Left ventricle myocardium inferior (tissue), 1 donor: ENCODE measurements at places on chromosomes 11 and 22. TPM values are rescaled to one million over a fixed set of nuclear protein-coding genes. Genes with fewer than 3 reads are reported as not detected.
A peak's percentile ranks its signal among the peaks of the same experiment; 100 is the strongest.

DNA sequence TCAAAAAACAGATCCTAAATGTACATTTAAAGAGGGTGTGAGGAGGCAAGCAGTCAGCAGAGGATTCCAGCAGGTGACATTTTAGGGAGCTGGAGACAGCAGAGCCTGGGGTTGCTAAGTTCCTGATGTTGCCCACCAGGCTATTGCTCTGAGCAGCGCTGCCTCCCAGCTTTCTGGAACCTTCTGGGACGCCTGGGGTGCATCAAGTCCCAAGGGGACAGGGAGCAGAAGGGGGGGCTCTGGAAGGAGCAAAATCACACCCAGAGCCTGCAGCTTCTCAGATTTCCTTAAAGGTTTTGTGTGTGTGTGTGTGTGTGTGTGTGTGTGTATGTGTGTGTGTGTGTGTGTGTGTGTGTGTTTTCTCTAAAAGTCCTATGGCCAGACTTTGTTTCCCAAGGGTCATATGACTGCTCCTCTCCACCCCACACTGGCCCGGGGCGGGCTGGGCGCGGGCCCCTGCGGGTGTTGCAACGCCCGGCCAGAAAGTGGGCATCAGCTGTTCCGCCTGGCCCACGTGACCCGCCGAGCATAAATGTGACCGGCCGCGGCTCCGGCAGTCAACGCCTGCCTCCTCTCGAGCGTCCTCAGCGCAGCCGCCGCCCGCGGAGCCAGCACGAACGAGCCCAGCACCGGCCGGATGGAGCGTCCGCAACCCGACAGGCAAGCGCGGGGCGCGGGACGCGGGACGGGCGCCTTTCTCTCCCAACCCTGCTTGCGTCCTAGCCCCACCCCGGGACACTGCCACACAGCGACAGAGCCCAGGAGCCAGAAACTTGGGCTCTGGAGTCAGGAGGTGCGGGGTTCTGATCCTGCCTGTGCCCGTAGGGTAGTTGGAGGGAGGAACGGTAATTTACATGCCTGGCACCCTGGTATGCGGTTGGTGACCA is at the start of gene HMOX1:
Gene HMOX1 (plus strand): TSS at position 560 of the 887 bp plus-strand sequence. CDS start 78 bp downstream, at position 638.
- DNase-seq = peak; percentile 92

GRCh38 chr11:79108851-79109250 is 332.0 kb downstream of the TENM4 start:
- no peak for DNase-seq

DNA sequence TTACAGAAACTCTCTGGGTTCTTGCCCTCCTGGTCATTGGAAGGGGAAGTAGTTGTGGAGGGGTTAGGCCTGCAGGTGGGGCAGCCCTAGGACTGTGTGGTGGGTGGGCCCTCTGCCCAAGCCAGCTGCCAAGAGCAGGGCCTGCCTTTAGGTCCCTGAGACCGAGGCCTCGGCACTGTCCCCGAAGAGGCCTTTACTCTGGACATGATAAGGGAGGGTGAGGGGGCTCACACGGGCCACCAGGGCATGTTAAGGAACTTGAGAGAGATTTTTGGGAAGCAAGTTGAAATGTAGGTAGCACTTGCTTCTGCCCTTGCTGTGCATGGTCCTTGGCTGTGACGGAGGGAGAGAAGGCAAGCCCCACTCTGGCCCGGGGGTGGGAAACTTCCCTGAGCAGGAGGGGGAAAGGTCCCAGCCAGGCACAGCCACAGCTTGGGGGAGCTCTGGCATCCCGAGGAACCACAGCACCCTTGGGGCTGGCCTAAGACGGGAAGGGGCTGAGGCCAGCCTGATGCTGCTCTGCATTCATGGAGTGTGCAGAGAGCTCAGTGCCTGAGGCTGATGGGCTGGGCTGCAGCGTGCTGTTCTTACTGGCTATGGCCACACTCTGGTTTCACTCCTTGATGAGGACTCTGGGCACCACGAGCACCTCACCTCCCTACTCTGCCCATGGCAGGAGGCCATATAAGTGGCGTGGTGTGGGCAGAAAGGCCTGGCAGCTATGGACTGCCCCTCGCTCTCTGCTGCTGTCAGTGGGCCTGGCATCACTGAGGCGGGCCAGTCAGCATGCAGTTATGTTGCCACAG is 7.8 kb upstream of the RANBP1 start:
- peak; percentile 10 for DNase-seq

DNA sequence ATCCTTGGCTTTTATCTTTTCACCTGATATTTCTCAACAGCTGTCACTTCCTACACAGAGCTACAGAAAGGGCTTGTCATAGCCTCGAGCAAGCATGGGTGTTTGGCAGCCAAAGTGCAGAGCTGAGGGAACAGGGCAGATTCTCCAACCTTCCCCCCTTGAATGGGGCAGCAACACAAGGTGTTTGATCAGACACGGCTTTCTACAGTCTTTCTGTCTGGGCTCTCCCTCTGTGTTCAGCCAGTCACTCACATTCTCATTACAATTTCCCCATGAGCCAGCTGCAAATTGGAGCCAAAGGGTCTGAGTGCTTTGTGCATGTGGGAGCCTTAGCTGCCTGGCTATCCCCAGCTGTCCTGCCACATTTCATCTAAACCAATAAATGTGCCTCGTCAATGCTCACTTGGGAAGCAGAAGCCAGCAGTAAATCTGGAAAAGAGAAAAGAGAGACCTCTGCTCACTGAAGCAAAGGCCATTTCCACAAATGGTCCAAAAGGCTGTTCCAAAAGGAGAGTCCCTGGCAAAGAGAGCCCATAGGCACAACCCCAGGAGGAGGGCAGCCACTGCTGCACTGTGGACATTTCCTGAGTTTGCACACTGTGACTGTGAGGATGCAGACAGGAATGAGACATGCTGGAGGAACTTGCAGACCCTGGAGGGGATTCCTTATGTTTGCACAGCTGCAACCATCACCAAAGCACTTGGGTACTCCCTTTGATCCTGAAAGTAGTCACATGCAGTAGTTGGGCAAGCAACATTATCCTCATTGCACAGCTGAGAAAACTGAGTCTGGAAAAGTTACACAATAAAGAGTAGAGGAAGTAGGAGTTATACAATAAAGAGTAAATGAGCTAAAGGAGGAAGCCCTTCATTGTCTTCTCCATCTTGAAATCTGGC is 186.8 kb downstream of the FAM181B start:
- DNase-seq = no peak

Gene OR5A2
- not detected for total RNA-seq

GRCh38 chr11:76663486-76663810 is 7.1 kb downstream of the LRRC32 start:
- no peak for DNase-seq

DNA sequence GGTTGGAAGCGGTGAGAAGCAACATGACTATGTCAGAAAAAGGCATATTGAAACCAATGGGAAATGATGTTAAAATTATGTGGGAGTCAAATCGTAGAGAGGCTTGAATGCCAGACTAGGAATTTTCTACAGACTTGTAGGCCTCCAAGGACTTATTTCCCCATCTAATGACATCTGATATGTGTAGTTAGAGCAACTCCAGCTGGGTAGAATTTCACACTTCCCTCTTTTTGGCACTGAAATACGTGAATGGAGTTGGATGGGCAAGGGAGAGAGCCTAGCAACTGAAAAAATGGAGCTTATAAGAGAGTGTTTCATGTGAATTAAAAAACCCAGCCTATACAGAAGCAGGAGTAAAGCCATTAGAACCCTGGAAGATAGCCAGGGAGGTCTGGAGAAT is 304.2 kb downstream of the INSC start:
- no peak for DNase-seq

DNA sequence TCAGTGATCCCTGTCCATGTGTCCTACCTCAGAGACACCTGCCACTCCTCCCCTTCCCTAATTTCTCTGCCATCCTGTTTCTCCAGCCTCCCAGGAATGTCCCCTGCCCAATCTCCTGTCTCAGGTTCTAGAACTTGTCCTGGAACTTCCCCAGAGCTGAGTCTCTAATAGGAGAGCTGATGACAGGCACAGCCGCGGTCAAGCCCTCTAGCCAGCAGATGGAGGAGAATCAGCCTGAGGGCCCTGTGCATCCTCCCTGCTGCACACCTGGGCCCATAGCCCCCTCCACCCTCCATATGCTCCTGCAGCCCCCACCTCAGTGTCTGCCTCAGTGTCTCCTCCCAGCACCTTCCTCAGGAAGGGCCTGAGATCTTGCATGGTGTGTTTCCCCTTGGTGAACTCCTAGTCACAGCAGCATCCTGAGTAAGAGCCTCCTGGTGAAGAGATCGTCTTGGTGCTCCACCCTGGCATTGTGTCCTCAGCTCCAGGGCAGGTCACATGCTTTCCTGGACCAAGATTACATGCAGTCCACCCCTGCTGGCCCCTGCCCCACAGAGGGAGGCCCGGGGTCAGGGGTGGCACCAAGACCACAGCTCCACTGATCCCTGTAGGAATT is 43.9 kb upstream of the VPREB1 start:
- no peak for DNase-seq

DNA sequence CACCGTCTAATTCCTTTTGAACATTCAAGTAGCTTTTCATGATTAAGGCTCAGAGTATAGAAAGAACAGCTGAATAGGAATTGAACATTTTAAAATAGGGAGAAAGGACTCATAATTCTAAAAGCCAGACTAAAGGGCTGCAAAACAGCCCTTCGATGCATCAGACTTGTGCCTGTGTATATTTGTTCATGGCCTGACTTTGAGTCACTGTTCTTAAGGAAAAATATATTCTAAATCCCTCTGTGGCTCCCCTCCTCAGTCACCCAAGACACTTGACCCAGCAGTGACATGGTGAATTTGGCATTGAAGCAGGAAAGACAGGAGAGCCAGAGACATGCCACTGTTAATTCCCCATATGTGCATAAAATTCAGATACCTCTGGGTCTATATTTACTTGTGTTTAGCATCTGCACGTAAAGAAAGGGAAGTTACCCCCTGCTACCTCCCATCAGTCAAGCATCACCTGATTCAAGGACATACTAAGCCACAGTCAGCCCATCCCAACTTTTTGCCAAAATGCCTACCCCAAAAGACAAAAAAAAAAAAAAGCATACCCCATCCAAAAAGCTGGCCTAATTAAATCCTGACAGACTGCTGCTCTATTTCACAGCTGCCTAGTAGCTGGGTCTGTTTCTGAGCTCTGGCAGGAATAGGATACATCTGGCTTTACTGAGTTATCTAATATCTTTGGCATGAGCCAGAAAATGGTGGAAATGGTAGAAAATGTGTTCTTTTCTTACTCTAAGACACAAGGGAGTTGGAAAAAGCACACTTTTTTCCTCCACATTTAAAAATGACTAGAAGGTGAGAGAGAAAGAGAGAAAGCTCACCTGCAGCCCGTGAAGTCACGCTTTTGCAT is 93.5 kb downstream of the COMMD9 start:
- no peak for DNase-seq

- DNase-seq = no peak
These were observed 5.0 kb upstream of the DGKZ start for GRCh38 chr11:46342239-46342638.

DNA sequence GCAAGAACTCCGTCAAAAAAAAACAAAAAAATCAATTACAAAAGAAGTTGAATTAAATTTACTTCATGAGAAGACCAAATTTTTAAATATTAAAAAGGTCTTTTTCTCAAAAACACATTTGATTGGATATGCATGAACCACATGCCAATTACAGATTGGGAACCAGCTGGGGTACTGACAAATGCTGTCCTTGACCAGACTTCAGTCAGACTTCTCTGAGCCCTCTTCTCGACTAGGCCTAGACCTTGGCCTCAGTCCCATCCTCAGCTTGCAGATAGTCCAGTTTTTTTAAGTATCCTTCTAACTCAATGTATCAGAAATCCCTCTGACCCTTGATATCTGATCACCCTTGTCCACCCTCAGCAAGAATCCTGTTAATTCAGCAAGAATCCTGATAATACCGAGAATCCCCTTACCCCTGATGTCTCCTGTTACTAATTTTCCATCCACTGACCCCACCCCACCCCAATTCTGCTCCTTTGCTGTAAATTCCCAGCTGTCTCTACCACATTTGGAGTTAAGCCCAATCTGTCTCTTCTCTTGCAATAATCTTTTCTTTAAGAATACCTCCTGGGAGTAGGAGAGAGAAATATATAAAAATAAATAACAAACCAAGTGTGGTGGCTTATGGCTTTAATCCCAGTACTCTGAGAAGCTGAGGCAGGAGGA is 30.9 kb downstream of the OR4D9 start:
- DNase-seq = no peak

DNA sequence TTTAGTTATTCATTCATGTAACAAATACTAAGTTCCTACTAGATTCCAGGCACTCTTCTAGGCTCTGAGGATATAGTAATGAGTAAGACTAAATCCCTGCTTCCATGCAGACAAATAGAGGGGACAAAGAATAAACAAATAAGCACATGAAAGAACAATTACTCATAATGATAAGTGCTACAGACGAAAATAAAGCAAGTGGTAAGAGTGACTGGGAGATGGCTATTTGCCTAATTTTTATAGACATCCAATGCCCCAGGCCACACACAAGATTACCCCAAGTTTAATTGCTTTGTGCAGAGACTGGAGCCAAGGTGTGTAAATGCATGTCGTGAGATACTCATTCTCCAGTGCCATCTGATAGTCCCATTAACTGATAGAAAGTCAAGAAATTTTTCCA is 62.6 kb downstream of the DCUN1D5 start:
- no peak for DNase-seq

GRCh38 chr22:26444777-26445176 is 15.7 kb downstream of the ASPHD2 start:
- DNase-seq = no peak

Gene KREMEN1
- total RNA-seq = 102 TPM

GRCh38 chr11:41457216-41458014 is 2.0 kb downstream of the LRRC4C start:
- no peak for DNase-seq

Gene CHRM1
- total RNA-seq = not detected

DNA sequence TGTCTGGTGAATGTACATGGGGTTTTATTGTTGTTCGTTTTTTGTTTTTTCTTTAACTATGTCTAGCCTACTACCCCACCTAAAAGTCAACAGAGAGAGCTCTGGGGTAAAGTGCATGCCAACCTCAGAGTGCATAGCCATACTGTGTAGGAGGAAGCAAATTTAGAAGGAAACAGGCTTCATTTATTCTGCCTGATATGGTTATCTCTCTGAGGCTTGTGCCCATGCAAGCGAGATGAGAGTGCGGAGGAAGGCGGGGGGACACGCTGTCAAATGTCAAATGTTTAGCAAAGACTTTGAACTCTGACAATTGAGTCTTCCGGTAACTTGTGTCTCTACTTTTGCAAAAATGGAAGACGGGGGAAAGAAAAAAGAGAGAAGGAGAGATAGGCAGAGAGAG is 295.5 kb downstream of the ETS1 start:
- DNase-seq = no peak

DNA sequence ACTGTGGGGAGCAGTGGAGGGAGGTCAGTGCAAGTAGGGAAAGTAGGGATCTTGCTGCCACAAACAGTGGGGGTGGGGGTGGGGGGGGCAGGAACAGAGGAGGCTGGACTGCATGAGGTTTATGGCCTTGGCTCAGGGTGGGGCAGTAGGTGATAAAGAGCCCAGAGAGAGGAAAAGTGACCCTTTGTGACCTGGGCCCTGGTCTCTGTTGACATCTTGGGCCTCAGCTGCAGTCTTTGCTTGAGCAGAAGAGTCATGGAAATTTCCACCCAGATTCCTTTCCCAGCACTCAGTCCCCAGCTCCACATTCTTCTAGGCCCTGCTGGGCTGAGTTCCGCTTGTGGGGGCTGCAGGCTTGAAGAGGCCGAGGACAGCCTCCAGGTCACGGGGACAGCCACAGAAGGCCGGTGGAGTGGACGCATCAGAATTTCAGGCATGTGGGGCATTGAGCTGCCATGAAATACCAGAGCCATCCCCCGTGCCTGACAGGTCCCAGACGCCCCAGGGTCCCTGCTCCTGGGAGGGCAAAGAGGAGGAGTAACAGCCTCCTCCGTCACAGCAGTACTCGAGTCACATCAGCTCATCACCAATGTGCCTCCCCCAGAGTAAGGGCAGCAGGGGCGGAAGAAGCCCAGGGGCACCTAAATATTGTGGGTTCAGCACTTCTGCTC is 9.7 kb upstream of the MALAT1 start:
- DNase-seq = peak; percentile 73

Gene KCTD14
- total RNA-seq = 0.16 TPM
